ENCODE measurements at places on chromosomes 11 and 22.

- peak; percentile 72 for DNase-seq
These were observed 7.1 kb downstream of the USP18 start for GRCh38 chr22:18156878-18157713.

DNA sequence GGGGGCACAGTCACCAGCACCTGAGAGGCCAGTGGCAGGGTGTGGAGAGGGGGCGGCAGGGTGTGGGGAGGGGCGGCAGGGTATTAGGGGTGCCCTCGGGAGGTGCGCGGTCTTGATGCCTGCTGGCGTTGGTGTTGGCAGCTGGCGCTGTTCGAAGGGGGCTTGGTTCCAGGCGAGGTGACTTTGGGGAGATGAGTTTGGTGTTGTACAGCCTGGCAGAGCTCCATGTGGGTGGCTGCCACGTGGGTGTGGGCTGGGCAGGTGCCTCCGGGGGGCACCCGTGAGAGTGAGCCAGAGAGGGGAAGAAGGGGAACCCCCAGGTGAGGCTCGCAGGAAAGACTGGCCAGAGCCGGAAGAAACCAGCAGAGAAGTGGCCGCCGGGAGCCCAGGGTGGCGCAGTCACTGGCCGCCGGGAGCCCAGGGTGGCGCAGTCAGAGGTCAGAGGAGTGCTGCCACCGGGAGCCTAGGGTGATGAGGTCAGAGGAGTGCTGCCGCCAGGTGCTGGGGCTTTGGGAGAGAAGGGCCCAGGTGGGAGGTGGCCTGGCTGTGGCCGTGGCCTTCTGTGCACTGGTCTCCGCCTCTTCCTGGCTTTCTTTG lies 44.7 kb downstream of the MUC6 start:
- no peak for DNase-seq

DNA sequence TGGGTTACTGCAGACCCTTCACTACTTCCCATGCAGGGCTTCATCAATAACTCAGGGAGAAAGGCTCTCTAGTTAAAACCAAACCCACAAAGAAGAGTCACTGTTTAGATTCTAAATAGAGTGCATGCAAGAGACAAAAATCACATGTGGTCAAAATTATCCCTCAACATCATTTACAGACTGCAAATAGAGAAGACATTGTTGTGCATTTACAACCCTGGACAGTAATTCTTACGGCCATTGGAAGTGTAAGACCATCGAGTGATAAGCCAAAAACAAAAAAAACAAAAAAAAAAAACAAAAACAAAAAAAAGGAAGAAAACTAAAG lies 93.4 kb downstream of the RASSF10 start:
- no peak for DNase-seq

DNA sequence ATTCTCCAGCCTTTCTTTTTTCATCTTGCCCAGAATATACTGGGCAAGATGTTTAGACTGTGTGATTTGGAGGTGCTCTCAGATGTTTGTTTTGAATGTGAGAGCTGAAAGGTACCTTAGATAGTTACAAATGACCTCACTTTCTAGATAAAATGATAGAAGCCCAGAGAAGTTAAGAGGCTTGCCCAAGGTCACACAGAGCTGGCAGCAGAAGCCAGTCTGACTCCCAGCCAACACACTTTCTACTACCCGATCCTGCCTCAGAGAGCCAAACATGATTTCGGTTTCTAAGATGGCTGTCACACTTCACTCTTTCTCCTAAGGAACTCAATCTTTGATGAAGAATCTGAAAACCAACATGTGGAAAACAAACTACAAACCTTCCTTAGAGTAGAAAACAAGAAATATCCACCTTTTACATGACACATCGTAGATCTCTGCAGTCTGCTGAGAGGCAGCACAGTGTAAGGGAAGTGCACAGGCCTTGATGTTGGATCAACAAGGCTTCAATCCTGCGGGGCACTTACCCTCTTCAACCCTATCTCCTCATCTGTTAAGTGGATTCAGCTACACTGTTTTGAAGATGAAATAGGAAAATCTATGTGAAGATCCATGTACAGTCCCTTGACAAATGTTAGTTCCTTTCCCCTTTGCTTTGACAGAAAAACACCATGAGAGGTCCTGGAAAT lies 58.6 kb downstream of the SYTL2 start:
- DNase-seq = no peak

- DNase-seq = peak; percentile 38
These were observed 1.2 kb downstream of the NOX4 start for GRCh38 chr11:89489930-89490329.

- no peak for DNase-seq
These were observed 53.1 kb downstream of the MAP6 start for GRCh38 chr11:75615751-75616150.

DNA sequence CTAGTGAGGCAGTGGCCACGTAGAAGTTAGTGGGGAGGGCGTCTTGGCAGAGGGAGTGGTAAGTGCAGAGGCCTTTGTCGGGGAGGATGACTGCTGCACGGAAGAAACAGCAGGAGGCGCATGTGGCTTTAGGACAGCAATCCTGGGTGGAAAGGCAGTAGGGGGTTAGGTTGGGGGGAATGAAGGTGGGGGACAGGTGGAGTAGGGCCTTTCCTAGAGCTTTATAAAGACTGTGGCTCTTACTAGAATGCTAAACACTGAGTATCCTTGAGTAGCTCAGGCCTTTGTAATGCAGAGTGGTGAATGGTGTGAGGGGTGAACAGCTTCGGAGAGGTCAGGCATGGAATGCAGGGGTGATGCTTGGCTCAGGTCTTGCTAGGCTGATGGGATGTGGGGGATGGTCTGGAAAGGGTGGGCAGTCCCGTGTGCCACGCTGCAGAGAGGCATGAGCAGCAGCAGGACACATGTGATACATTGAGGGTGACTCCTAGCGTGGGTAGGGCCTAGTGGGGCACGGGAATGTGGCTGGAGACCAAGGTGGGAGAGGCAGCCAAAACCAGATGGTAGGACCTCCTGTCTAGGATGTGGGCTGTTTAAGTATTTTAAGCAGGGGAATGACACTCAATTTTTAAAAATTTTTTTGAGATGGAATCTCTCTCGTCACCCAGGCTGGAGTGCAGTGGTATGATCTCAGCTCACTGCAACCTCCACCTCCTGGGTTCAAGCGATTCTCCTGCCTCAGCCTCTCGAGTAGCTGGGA lies 19.2 kb downstream of the AP2A2 start:
- peak; percentile 73 for DNase-seq

- DNase-seq = no peak
These were observed 28.0 kb upstream of the CABP7 start for GRCh38 chr22:29691636-29692326.

GRCh38 chr11:113274713-113275582 lies 39.4 kb upstream of the TTC12 start:
- peak; percentile 30 for DNase-seq

DNA sequence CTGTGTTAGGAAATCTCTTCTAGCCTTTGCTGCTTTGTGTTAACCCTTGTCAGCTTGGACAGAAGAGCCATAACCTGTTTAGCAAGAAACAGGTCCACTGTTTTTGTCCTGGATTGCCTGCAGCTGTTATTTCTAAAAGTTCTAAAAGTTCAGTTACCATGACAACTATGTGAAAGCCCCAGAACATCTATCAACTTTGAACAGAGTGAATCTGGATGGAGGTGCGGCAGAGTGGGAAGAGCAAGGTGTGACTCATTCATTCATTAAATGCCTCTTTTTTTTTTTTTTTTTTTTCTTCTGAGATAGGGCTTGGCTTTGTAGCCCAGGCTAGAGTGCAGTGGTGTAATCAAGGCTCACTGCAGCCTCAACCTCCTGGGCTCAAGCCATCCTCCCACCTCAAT lies 50.5 kb downstream of the RBX1 start:
- peak; percentile 61 for DNase-seq

DNA sequence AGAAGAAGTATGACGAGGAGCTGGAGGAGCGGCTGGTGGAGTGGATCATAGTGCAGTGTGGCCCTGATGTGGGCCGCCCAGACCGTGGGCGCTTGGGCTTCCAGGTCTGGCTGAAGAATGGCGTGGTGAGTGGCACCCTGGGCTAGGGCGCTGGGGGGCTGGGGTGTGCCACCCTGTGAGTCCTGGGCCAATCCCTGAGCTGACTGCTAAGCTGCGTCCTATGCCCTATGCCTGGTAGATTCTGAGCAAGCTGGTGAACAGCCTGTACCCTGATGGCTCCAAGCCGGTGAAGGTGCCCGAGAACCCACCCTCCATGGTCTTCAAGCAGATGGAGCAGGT lies 3.9 kb downstream of the TAGLN start:
- no peak for DNase-seq

DNA sequence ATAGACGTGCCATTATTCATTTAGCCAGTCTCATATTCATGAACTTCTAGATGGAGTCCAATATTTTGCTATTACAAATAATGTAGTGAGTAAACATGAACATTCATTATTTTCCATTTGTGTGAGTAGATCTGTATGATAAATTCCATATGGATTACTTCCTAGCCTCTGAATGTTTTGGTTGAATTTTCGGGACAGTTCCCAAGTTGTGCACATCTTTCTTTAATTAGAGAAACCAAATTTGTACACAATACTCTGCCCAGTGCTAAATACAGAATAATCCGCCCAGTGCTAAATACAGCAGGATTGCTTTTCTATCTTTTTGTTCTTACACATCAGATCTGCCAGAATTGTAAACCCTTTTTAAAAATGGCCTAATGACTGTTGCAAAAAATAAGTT lies 17.1 kb upstream of the APLP2 start:
- DNase-seq = no peak

GRCh38 chr11:73783483-73784020 lies 4.1 kb upstream of the MRPL48 start:
- no peak for DNase-seq

- DNase-seq = no peak
These were observed 476.7 kb upstream of the CCDC179 start for GRCh38 chr11:23336961-23337360.

- DNase-seq = no peak
These were observed 681.9 kb downstream of the NTM start for GRCh38 chr11:132052342-132052741.

DNA sequence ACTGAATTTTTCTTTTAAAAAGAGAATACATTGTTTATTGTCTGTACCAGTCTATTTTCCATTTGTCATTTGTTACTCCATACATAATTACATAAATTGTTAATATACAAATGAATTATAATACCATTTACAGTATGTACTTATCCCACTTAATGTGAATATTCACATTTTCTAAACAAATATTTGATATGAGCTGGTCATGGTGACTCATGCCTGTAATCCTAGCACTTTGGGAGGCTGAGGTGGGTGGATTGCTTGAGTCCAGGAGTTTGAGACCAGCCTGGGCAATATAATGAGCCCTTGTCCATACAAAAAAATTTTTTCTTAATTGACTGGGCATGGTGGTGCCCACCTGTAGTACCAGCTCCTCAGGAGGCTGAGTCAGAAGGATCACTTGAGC lies 6.8 kb downstream of the SC5D start:
- no peak for DNase-seq

- DNase-seq = no peak
These were observed 312.9 kb downstream of the MN1 start for GRCh38 chr22:27488456-27489177.

DNA sequence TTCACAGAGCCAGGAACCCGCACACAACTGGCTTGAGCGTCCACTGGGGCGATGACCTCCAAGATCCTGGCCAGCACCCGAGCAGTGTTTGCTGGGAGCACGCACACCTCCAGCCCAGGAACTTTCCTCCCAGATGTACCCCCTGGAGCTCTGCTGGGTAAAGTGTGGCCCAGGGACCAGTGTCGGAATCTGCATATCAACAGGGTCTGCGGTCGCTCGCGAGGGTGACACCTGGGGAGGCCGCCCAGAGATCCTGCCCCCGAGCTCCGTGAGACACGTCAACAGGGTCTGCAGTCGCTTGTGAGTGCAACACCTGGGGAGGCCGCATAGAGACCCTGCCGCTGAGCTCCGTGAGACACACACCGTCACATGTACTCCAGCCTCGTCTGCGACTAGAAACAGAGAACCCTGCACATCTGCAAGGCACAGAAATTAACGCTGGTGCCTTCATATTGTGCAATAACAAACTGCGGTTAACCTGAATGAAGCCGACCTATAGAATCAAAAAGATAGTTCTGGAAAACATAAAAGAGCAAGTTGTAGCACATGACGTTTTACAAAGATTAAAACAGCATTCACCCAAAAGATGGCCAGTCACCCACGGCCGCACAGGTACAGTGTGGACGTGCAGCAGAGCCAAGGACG lies 172.4 kb downstream of the BRD1 start:
- DNase-seq = no peak

DNA sequence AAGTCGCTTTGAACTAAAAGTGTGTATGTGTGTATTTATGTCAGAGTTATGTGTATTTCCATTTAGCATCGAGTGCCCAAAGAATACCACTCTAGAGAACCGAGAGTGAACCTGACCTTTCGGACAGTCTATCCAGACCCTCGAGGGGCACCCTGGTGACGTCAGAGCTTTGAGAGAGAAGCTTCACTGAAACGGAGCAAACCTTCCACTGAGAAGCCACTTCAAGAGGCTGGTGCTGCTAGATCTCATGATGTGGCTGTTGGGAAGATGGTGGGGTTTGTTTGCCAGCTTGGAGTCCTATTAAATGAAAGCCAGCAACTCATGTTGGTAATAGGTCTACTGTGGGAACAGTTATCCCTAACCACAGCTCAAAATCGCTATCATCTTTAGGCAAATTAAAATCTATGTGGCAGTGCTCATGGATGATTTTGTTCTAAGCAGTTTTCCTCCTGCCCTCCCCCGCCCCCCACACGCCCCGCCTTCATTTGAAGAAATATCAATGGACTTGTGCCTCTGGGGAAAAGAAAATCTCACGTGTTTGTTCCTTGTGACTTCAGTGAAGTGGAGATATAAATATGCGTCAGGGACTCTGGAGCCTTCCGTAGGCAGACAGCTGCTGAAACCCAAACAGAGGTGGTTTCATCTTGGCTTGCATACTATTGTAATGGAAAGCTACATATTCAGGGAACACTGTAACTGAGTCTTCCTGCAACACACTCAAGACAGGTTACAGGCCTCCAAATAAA lies 22.4 kb upstream of the C11orf96 start:
- DNase-seq = no peak

- no peak for DNase-seq
These were observed 21.9 kb upstream of the RTL6 start for GRCh38 chr22:44519886-44520285.

GRCh38 chr11:47270331-47271271 lies 668 bp downstream of the MADD start:
- peak; percentile 24 for DNase-seq

DNA sequence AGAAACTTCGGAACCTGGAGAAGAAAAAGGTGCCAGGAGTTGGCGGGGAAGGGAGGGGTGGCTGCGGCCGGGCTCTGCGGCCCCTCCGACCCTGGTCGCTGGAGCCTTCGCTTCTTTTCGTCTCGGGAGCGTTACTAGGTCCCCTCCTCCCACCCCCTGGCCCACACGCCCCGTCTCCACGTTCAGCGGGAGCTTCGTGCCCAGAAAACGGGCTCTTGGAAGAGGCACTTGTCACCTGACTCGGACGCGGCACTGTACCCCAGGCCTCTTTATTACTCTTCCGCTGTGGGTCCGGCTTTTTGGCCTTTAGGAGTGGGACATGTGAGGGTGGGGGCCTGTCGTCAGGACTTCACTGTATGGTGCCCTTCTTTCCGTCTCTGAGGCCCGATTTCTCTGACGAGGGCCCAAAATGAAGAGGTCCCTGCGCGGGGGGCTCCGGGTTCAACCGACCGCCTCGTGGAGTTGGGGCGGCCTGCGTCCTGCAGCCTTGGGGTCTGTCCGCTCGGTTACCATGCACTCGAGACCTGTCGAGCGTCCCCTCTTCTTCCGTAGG lies 1.2 kb downstream of the CAPRIN1 start:
- peak; percentile 17 for DNase-seq
